Keratinocyte (primary cell): ENCODE measurements at places on chromosomes 7 and 10. TPM values are rescaled to one million over a fixed set of nuclear protein-coding genes. Genes with fewer than 3 reads are reported as not detected.
A peak's percentile ranks its signal among the peaks of the same experiment; 100 is the strongest.

Gene ZNF467
- polyA plus RNA-seq = 0.31 to 0.93 TPM (median 0.52 TPM) in 3 replicates

GRCh38 chr7:85018498-85018897, 168.4 kb downstream of the SEMA3D start:
- DNase-seq = no peak

Gene POLR2J2
- polyA plus RNA-seq = 1.9 to 3.1 TPM (median 2.8 TPM) in 3 replicates

- DNase-seq = peak; percentile 80
Observed at GRCh38 chr10:9069136-9069535, 1014.6 kb downstream of the GATA3 start.

GRCh38 chr7:29167721-29168120, 21.4 kb upstream of the CPVL start:
- DNase-seq = no peak

Gene PDE6C
- not detected in 3 replicates for polyA plus RNA-seq

Gene HTR5A
- not detected in 3 replicates for polyA plus RNA-seq

Gene AGBL3
- polyA plus RNA-seq = 0.53 to 0.97 TPM (median 0.57 TPM) in 3 replicates

DNA sequence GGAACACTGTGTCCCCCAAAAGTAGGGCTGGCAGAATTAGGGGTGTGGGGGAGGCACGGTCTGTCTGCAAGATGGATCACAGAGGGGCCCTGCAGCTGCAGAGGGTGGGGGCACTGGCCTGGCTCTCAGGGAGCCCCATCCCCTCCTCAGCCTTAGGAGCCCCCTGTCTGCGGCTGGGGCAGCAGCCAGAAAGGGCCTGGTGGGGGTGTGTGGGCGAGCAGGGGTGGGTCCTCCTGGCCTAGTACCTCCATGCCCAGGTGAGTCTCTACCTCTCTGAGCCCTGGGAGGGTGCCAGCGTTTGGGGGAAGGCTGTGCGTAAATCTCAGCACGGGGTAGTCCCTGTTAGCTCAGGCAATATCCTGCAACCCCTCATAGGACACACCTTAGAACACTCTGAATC, 280.5 kb upstream of the PPP2R2D start:
- no peak for DNase-seq

Gene ENTPD7
- polyA plus RNA-seq = 18.1 to 21.3 TPM (median 20.9 TPM) in 3 replicates

Gene NODAL
- polyA plus RNA-seq = 0.30 to 0.46 TPM (median 0.45 TPM) in 3 replicates

GRCh38 chr10:29648114-29648982, 13.6 kb upstream of the SVIL start:
- no peak for DNase-seq

DNA sequence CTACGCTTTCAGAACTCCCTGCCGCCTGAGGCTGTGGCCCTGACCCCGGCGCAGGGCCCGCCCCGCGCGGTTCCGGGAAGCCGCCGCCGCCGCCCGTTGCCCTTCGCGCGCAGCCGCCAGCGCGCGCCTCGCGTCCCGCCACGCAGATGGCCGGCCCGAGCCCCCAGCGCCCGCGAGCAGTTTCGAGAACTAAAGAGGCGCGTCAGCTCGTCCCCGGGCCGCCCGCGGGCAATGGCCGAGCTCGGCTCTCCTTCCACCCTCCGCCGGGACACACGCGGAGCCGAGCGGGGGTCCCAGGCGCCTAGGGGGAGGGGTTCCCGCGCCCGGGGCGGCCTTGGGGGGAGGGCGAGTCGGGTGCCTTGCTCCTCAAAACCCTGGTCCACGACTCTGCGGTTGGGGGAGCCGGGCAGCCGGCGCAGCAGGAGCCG, 1.8 kb downstream of the HNRNPF start:
- DNase-seq = no peak

Gene TSPAN15
- 2.1 to 3.5 TPM (median 2.2 TPM) in 3 replicates for polyA plus RNA-seq

Gene ABCA13
- polyA plus RNA-seq = 0.23 to 0.76 TPM (median 0.61 TPM) in 3 replicates

- no peak for DNase-seq
Observed at GRCh38 chr10:126170371-126170770, 217.9 kb downstream of the ADAM12 start.

DNA sequence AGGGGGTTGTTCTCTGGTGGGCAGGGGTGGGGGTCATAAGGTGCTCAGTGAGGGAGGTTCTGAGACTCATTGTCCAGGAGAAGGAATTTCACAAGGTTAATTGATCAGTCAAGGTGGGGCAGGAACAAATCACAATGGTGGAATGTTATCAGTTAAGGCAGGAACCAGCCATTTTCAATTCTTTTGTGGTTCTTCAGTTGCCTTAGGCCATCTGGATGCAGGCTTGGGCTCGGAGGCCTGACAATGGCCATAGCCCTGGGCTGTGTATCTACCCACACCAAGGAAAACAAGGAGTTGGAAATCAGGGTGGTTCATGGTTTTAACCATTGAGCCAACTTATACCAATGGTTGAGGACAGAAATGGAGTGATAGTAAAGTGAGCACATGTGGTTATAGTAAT, 1221.8 kb downstream of the TYW1 start:
- no peak for DNase-seq

DNA sequence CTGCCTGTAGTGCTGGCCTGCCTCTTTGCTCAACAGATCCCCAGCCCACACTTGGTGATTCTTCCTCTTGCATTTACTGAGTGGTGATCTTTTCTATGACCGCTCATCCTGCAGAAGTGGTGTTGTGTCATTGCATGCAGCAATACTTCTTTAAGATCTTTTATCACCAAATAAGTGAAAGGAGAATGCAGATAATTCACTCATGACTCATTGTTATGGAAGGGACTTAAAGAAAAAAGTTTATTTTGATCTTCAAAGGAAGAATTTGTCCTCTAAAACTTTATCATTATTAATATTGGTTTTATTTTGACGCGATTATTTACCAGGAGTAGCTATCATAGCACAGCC, 489.1 kb upstream of the CELF2 start:
- DNase-seq = no peak

- DNase-seq = peak; percentile 77
Observed at GRCh38 chr7:41103331-41103730, 599.6 kb downstream of the INHBA start.

Gene CALN1
- polyA plus RNA-seq = not detected in 3 replicates

GRCh38 chr7:42237811-42238541, 967 bp upstream of the GLI3 start:
- DNase-seq = no peak

- DNase-seq = peak; percentile 68
Observed at GRCh38 chr10:3757638-3758490, 27.1 kb downstream of the KLF6 start.

DNA sequence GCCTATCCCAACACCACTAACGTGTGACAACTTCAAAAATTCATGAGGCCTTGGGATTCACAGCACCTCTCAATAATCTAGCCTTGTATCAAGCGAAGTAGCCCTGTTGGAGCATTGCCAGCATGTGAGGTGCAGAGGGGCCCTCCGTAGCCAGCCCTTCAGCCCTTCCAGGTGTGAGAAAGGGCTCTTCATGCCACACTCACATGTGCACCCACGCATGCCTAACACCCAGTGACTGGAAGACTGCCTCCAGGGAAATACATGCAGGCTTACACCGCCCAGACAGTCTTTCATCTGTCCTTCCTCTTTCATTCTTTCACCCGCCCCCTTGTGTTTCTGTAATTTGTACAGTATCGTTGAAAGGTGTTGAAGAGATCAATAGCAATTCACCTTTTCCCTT, 26.1 kb downstream of the LRRC4 start:
- DNase-seq = no peak

Gene SVIL
- polyA plus RNA-seq = 12.0 to 24.0 TPM (median 16.2 TPM) in 3 replicates

DNA sequence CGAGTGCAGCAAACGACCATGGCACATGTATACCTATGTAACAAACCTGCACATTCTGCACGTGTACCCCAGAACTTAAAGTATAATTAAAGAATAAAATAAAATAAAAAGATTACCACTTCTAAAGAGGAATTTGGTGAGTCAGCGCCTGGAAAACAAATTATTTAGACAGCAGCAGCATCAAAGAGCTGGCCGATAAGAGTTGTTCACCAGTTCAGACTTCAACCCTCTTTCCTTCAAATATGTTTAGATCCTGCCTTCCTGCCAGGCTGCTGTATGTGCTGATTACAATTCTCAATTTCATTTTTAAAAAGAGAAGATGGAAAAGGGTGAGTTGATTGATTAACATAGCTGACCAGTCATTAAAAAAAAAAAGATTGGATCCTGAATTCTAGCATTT, 672.0 kb upstream of the NRP1 start:
- no peak for DNase-seq

- DNase-seq = no peak
Observed at GRCh38 chr10:6755781-6756460, 175.8 kb upstream of the PRKCQ start.

DNA sequence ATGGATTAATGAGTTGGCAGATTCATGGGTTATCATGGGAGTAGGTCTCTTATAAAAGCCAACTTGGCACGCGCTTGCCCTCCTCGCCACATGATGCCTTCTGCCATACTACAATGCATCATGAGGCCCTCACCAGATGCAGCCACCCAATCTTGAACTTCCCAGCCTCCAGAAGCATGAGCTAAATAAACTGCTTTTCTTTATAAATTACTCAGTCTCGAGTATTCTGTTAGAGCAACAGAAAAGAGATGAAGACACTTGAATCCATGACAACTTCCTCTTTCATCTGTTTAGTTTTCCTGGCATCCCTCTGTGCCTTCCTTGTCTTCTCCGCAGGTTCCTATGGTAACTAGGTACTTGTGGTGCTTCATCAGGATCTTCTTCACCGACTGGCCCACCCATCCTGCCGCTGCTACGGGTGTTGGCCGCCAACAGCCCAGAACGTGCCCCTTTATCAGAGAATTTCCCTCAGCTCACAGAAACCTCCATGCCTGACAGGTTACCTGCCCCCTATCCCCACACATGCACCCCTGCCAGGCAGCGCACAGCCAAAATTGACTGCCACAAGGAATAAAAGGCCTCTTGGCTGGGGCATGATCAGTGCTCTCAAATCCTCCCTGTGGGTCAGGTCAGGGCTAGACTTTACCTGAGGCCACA, 28.0 kb upstream of the PPIF start:
- DNase-seq = no peak

Gene LIPF
- not detected in 3 replicates for polyA plus RNA-seq

GRCh38 chr10:95655571-95656290, 780 bp downstream of the ALDH18A1 start:
- no peak for DNase-seq
